Stromal cell of bone marrow (primary cell): ENCODE measurements at places on chromosomes 16 and 17.

- DNase-seq = no peak
Observed at GRCh38 chr17:39084558-39084957, 66.9 kb downstream of the PLXDC1 start.

GRCh38 chr16:75109732-75110243 is 6.8 kb downstream of the LDHD start:
- no peak for DNase-seq

- DNase-seq = no peak
Observed at GRCh38 chr17:5511401-5512225, 25.2 kb downstream of the MIS12 start.

DNA sequence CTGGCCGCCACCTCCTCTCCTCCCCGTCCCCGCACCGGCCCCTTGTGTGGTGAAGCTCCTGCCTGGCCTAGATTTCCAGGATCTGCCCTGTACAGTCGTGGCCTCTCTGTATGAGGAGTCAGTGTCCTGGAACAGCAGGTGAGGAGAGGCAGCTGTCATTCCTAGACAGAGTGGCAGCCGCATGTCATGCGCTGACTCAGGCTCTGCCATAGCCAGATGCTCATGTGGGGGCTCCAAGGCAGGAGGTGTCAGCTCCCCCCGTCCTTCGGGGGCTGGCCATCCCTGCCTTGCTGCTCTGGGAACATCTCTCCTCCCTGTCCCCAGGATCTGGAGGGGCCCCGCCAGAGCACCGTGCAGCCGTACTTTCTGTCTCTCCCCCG is 60.4 kb downstream of the BAIAP2 start:
- no peak for DNase-seq

DNA sequence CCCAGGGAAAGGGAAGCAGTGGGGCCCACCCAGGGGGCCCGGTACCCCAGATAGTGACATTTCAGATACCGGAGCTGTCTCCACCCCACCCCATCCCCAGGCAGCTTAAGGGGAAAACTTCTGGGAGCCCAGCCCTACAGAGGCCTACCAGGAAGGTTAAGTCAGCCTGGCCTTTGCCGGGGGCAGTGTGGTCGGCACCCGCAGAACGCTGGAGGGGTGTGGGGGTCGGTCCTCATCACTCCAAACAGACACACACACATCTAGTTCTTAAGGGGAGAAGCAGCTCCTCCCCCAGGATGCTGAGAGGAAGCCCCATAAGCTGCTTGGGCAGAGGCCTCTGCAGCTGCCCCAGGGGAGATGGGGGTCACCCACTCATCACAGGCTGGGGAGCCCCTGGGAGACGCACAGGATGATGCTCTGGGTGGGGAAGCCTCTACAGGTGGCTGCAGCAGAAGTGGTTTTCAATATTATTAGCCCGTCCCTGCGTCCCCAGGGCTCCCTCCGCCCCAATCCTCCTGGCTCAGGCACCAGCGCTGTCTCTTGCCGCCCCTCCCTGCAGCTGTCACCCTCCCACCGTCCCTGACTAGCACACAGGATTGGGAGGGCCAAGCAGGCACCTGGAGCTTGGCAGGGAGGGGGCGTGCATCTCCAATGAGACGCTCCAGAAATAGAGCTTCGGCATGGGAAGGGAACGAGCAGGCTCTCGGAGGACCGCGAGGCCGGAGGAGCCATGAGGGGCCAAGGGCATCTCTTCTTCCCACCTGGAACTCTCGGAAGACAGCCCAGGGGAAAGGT is 1.4 kb upstream of the ABR start:
- DNase-seq = no peak
